Fibroblast of villous mesenchyme (primary cell): ENCODE measurements at places on chromosomes 13 and 19. TPM values are rescaled to one million over a fixed set of nuclear protein-coding genes. Genes with fewer than 3 reads are reported as not detected.

SAFB2 gene
- 30.6 and 39.7 TPM in 2 replicates for total RNA-seq

DNA sequence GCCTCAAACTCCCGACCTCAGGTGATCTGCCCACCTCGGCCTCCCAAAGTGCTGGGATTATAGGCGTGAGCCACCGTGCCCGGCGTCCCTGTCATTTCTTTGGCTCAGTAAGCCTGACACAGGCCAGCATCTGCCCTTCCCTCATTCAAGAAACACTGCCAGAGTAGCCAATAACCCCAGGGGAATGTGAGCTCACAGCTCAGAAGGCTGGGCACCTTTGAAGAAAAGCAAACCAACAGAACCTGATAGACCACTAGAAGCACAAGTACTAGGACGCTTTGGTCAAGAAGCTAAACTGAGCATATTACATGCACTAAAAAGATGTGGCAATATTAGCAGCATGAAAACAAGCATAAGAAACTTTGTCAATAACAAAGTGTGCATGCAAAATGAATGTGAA, 14.2 kb downstream of the SIGLEC5 start:
- no peak for DNase-seq

DNA sequence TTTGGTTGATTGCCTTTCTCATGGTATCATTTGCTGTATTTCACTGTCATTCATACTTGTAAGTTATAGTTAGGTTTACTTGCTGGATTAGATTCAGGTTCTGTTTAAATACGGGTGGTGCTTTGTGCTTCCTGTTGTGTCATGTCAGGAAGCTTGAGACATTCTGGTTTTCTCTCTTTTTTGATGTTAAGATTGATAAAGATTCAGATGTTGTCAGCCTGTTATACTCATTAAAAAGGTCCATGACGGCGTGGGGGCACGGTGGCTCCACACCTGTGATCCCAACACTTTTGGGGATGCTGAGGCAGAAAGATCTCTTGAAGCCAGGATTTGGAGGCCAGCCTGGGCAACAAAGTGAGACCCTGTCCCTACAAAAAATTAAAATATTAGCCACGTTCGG, 45.7 kb downstream of the NAA16 start:
- no peak for DNase-seq

ETV2 gene
- under 0.01 and 0.86 TPM in 2 replicates for total RNA-seq
